WTC11 (cell line): ENCODE measurements at places on chromosomes 6 and 20.
A peak's percentile ranks its signal among the peaks of the same experiment; 100 is the strongest.

DNA sequence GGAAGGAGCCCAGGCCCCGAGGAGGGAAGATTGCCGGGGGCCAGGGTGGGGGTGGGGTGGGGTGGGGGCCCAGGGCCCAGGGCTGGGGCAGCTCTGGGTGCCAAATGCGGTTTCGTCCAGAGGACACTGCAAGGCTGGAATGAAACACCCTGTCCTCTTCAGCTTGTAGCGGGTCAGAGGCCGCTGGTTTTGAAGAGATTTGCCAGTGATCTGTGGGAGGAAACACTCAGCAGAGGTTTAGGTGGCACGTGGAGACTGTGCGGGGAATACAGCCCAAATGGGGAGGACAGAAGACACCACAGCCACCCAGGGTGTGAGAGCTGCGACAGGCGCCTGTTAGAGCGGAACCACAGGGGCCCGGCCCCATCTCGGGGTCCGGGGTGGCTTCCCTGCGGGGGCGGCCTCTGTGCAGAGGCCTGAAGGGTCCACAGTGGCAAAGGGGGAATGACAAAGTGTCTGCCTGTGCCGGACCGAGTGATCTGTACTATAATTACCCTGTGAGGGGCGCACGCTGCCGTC lies 29.2 kb downstream of the FRMD1 start:
- DNase-seq: no peak

- DNase-seq: no peak
Observed at GRCh38 chr6:84556541-84557335, 207.7 kb downstream of the TBX18 start.

- no peak for DNase-seq
Observed at GRCh38 chr20:60518022-60518421, 559.8 kb downstream of the CDH26 start.

GRCh38 chr20:36378686-36379085 lies 72.5 kb downstream of the DLGAP4 start:
- no peak for DNase-seq

DNA sequence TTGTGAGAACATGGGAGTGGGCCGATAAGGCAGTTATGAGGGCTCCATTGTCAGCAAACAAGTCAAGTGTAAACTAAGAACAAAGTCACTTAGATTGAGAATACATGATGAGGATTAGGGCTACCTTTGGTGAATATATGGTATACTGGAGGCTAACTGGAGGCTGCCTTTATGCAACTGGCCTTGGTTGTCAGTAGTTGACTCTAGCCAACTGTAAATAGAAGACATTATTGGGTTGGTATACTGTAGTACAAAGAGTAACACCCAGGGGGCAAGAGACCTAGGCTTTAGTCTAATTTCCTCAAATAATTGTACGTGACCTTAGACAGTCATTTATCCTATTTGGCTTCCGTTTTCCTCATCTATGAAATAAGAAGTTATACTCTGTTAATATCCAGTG lies 235.2 kb downstream of the ARID1B start:
- DNase-seq: no peak

- peak; percentile 36 for DNase-seq
Observed at GRCh38 chr6:1527073-1527457, 82.7 kb upstream of the FOXC1 start.

DNA sequence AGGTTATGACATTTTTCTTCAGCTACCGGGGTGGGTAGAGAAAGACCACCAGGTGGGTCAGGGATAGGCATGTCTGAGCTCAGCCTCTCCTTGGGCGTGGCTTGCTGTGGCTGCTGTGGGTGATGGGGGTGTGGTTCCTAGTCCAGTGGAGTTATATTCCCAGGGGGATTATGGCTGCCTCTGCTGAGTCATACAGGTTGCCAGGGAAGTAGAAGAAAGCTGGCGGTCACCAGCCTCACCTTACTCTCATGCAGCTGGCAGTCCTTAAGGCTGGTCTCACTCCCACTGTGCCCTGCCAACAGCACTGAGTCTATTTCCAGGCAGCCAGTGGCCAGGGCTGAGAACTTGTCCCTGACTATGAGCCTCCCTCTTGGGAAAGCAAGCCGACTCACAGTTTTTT lies 130.0 kb downstream of the SCP2D1 start:
- no peak for DNase-seq

DNA sequence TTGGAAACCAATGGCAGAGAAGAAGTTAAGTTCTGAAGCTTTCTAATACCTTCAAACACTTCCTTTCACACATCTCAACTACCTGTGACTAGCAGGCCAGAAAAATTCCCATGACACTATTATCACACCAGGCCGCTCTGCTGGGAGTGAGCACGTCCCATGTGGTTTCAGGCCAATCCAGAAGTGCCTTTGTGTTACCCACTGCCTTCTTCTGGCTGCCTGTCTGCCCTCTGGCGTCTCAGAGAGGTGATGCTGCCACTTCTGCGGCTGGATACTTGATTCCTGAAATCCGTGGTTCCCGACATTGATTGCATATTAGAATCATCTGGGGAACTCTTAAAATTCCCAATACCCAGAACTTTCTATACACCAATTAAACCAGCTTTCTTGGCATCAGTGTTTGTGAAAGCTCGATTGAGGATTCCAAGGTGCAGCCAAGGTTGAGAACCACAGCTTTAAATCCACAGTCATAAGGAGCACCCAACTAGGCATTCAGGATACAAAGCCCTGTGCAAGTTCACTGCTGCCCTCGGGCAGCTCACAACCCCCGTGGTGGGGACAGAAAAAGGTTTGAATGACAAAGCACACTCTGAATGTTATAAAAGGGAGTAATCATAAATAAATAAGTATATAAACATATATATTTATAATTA lies 65.6 kb downstream of the STMND1 start:
- peak; percentile 66 for DNase-seq

DNA sequence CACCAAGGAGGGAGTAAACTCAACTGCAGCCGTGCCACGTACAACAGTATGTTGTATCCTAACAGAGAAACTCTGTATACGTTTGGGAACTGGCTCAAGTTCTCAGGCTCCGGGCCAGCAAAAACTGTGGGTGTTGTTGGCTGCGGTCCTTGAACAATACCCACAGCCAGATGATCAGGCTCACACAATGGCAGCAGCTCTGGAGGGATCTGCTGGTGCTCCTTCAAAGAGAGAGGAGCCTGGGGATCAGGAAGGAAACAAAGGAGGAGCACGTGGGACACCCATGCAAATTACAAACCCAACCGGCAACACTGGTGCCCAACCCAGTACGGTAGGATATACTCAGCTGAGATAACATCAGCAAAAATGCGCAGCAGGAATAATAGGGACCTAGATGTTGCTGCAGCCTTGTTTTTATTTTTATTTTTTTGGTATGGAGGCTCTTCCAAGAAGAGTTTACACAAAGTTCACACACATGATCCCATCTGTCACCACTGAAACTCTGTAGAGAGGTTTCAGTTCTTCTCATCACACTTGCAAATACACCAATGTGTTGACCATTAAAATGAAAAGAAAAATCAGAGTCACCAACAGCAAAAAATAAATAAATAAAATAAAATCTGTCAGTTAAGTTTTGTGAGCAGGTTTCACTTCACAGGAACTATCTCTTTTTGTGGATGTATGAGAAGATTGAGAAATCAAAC lies 41.2 kb upstream of the PDE10A start:
- DNase-seq: no peak

GRCh38 chr6:148274809-148275208 lies 67.8 kb upstream of the SASH1 start:
- DNase-seq: no peak

DNA sequence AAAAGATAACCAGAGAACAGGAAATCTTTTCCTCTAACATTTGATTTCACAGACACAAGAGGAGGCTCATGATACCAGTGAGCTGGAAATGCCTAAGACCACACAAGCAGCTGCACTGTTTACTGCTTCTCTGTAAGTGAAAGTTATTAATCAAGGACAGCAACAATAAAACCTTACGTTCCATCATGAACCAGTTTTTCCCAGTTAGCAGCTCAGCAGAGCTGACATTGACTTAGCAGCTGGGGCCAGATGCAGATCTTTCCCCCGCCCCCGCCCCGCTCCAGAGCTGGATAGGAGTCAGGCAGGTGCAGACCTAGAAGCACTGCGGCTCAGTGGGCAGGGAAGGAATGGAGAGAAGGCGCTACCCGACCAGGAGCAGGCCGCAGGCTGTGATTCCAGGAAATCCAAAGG lies 275.2 kb downstream of the GMDS start:
- DNase-seq: peak; percentile 22

DNA sequence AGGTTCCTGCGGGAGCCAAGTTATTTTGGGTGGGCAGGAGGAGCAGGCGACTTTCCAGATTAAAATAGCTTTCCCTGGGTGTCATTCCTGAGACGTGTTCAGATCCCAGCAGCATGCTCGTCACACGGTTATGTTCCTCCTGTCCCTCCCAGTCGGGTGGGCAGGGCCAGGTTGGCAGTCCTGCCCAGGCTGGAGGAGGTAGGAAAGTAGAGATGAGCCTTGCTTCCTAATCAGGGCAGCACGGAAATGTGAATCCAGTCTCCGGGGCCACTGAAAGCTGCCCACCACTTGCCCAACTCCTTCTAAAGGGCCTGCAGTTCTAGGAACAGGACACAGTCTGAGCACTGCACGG lies 137.0 kb downstream of the MRPL14 start:
- no peak for DNase-seq

DNA sequence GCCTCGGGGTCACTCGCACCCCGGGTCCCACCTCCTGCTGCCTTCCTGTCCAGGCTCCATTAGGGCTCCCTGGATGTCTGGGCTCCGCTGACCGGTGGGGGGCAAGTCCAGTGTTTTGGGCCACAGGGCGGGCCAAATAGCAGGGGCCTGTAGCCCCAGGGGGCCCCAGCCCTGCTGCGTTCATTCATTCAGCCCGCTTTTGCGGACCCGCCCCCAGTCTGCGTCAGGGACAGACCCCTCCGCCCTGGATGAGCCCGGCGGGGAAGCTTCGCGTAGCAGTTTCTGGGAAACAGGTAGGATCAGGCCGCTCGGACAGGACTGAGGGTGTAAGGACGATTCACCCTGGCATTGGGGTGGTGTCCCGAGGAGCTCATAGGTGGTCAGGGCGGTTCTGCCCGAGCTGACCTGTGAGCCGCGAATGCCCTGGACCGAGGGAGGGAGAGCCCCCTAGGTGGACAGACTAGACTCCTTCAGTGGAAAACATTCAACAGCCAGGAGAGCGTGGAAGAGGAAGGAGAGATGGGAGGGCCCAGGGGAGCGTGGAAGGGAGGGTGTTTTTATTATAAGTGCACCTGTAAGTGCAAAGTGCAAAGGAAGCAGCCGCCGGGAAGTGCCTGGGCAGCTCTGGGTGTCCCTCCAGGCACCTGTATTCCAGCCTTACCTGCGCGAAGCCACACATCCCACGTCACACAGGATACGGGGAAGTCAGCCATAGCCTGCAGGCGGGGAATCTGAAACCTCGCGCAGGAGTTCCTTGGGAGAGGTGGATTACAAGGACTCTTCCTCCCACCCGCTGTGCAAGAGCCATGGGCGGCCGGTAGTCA lies 662 bp downstream of the ENTPD6 start:
- peak; percentile 61 for DNase-seq

DNA sequence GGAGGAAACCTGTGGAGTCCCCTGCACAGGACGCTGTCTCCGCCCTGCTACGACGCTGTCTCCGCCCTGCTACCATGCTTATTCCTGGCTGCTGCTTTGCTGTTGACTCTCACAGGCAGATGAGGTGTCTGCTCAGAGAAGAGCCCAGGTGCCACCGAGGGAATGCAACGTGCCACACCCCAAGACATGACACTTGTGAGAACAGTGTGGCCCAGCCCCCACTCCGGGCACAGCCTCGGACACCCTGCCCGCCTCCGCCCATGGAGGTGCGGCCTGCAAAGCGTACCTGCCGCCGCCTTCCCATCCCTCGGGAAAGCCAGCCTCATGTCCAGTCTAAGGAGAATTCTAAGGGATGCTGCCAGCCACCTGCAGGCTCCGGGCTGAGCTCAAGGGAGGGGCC lies 15.6 kb upstream of the MRGBP start:
- DNase-seq: no peak

GRCh38 chr20:34215711-34216381 lies 25.4 kb upstream of the ASIP start:
- DNase-seq: peak; percentile 87

- DNase-seq: no peak
Observed at GRCh38 chr6:155544677-155545076, 89.0 kb upstream of the NOX3 start.

DNA sequence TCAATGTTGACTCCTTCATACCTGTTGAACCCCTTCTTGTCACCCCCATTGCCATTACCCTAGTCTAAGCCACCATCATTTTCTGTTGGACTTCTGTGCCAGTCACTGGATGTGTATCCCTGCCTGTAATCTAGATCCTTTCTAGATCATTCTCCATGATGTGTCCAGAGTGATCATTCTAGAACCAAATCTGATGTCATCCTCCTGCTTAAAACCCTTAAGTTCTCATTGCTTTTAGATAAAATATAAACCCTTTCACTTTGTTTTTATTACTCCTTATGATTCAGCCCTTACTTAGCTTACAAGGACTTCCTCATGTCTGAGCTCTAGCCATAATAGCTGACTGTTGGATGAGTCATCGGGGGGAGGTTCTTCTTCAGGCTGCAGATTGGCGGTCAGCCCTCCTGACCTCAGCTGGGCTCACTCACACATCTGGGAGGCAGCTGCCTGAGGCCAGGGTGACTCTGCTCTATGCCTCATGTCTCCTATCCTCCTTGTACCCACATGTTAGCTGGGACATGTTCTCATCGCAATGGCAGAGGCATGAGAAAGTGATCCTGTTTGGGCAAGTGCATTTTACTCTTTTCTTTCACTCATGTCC lies 287.6 kb downstream of the ESR1 start:
- DNase-seq: no peak

DNA sequence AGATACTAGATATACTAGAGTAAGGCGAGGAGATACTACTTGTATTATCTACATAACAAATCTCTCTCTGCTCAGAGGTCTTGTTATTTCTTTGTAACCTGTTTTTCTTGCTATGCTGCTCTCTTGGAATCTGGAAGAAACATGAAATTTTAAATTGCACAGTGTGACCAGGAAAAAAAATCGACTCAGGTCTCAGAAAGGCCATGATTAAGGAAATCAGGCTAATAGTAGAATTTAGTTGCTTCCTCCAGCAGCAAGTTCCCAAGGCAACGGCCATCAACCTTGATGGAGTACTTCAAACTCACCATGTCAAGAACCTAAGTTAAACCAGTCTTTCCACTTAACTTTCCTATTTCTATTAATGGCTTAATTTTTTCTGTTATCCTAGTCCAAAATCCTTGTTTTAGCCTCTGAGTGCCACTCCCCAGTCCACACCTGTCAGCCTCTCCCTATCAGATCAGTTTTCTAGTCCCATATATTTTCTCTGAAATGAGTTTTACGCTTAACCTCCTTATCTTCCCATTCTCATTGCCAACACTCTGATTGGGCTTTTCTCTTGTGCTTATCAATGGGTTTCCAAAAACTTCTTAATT lies 87.7 kb upstream of the BEND3 start:
- DNase-seq: no peak

GRCh38 chr20:50821994-50822393 lies 27.1 kb downstream of the BCAS4 start:
- DNase-seq: no peak

GRCh38 chr20:48193627-48194425 lies 408.5 kb upstream of the SULF2 start:
- no peak for DNase-seq

GRCh38 chr6:42313941-42314570 lies 96.4 kb upstream of the MRPS10 start:
- DNase-seq: no peak

GRCh38 chr6:119521251-119521650 lies 171.7 kb upstream of the MAN1A1 start:
- DNase-seq: no peak

GRCh38 chr6:15770347-15771143 lies 107.7 kb upstream of the DTNBP1 start:
- no peak for DNase-seq

- no peak for DNase-seq
Observed at GRCh38 chr6:124979294-124979678, 17.0 kb downstream of the RNF217 start.
